ENCODE measurements at places on chromosomes 3 and 15.

- DNase-seq: no peak
These were observed 218.5 kb upstream of the PLSCR5 start for GRCh38 chr3:146823622-146824021.

DNA sequence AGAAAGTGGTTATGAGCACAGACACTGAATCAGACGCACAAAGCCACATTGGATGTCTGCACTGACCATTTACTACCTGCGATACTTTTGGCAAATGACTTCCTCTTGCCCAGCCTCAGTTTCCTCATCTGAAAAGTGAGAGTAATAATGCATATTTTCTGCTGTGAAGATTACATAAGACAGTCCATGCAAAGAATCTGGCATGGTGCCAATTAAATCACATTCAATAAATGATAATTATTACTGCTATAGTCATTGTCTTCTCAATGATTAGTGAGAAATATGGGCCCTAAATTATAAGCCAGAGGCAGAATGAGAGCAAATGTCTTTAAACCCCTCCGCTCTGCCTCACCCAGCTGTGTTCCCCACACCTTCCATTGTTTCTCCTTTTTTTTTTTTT, 16.0 kb upstream of the BCL2L10 start:
- DNase-seq: no peak

GRCh38 chr3:128324911-128325592, 141.6 kb downstream of the DNAJB8 start:
- DNase-seq: no peak

GRCh38 chr3:125496701-125497100, 23.3 kb downstream of the SNX4 start:
- DNase-seq: no peak

GRCh38 chr15:64930778-64931371, 19.2 kb downstream of the ANKDD1A start:
- DNase-seq: no peak

DNA sequence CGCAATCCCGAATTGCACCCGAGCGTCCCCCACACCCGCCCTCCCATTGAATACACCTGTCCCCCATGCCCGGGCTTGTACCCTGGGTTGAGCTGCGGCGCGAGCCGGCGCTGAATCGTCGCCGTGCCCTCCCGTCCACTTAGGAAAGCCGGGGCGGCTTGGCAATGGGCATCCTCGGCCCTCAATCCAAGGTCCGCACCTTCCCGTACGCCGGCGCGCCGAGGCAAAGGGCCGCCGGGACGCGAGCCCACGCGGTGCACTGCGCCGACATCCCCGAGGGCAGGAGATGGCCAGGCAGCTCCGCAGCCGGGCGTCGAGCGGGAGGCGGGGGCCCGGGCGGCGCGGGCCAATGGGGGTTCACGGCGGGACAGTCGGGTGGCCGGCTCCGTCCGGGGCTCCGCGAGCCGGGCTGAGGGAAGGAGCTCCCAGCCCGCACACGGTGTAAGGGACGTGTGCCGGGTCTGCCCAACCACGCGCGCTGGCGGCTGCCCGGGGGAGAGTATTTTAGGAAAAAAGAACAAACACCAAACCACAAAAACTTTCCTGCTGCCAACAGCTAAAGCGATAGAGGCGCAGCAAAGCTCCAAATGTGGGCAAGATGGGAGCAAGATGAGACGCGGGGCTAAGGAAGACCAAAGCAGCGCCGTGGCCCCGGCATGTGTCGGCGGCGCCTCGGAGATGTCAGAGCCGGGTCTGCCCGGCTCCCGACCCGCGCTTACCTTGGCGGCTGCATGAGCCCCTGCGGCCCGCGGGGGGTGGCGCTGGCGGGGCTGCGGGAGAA, 621 bp downstream of the RGMA start:
- DNase-seq: no peak

- no peak for DNase-seq
These were observed 16.6 kb downstream of the NFKBIZ start for GRCh38 chr3:101865751-101866509.

DNA sequence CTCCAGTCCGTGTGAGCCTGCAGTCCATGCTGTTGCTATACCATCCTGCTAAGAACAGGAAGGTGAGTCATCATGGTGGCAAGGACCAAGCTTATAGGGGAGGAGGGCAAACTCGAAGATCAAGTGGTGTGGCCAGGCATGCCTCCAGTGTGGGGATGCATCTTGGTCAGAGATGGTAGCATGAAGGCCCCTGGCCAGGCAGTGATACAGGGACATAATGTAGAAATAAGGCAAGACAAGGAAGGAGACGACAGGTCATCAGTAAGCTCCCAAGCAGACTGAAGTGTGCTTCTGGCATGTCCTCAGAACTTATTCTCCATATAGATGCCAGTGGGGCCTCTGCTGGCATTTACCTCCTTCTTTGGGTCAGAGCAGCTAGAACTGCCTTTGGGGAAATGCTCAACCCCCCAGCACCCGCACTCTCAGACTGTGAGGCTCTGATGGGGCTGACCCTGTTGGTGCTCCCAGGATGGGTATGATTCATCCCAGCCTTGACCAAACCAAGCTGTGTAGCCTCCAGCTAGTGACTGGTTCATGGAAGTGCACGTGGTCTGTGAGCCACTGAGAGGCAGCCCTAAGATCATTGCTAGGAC, 52.5 kb upstream of the ATP2B2 start:
- DNase-seq: no peak

DNA sequence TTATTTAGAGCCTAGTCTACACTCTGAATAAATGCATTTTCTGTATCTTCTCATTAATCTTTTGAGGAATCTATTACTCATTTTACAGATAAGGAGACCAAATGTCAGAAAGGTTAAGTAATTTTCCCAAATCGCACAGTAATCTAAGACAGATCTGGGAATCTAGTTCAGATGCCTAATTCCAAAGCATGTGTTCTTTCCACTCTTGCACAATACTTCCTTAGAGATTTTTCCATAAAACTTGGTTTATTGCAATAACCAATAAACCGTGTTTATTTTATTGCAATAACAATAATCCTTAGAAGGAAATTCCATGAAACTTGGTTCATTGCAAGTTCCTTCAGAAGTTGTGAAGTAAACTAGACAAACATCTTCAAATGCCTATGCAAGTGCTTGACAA, 17.4 kb upstream of the COL8A1 start:
- no peak for DNase-seq

GRCh38 chr3:129827765-129828164, 65.7 kb downstream of the TMCC1 start:
- DNase-seq: no peak

- DNase-seq: no peak
These were observed 35.9 kb downstream of the GNB4 start for GRCh38 chr3:179415377-179415776.

GRCh38 chr3:183188895-183189462, 26.4 kb upstream of the LAMP3 start:
- no peak for DNase-seq

- no peak for DNase-seq
These were observed 182.4 kb downstream of the ADAMTS9 start for GRCh38 chr3:64505419-64505818.

Measured in kidney epithelial cell (primary cell).